Retina (tissue), 1 donor: ENCODE measurements at places on chromosomes 16 and 17.

GRCh38 chr16:82993926-82994325, 367.2 kb downstream of the CDH13 start:
- peak; percentile 13 for DNase-seq

- DNase-seq, result peak; percentile 77
Observed at GRCh38 chr16:49581630-49582298, 208.2 kb downstream of the C16orf78 start.

- DNase-seq, result no peak
Observed at GRCh38 chr16:68000450-68000849, 1.2 kb upstream of the DPEP2 start.

- DNase-seq, result no peak
Observed at GRCh38 chr17:16888413-16889087, 83.4 kb downstream of the TNFRSF13B start.

GRCh38 chr16:57373117-57373947, 1.0 kb downstream of the CX3CL1 start:
- no peak for DNase-seq

DNA sequence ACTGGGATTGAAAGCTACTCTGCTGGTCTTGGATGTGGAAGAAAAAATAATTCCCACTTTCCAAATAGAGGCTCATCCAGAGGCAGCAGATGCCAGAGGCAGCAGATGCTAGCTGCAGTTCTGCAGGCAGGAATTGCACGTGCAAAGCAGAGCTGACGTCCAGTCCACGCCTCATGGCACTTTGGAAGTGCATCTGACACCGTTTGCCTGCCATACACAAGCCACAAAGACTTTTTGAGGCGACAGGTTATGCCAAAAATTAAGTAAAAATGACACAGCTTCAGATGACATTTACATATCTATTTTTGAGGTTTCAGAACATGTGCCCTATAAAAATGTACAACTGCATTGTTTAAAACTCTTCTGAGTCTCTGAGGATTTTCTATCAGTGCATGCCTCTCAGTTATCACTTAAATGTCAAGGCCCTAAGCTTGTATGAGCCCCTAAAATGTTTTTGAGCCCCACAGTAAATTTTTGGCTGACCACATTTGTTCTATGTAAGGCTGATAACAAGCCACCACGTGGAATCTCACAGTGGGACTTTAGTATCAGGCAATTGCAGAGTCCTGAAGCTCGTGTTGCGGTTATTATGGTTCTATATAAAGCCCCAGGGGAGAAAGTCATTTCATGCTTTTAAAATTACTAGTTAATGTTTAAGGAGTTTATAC, 239.2 kb downstream of the PRKCA start:
- DNase-seq, result no peak

GRCh38 chr16:66712512-66712911, 16.0 kb upstream of the CMTM4 start:
- DNase-seq, result no peak

- DNase-seq, result no peak
Observed at GRCh38 chr17:59838052-59838916, 54.5 kb downstream of the TUBD1 start.

DNA sequence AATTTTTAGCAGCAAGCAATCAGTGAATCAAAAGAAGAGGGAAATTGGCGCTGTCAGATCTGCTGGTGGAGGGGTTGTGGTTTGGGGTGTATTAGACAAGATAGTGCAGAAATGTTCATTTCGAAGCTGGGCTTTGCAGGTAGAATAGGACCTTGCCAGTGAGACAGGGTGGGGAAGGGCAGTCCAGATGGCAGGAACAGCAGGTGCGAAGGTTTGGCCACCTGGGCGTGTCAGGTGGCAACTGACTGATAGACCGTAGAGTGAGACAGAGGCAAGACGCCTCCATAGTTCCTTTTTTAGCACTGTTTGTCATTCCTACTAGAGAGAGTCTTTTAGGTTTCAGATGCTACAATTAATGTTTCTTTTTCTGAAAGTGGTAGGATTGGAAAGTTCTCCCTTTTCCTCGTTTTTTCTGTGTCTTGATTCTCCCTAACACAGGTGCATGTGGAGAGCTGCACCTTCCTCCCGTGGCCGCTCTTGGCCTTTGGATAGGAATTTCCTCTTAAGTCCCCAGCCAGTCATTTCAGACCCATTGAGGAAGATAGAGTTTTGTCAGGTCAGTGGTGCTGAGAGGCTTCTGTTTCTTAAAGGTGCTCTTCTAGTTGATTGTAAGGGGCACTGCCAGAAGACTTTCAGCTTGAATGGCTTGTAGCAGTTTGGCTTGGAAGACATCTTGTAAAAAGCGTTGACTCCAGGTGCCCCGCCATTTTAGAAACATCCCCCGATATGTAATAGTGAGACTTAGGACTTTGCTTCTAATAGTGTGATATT, 315.6 kb downstream of the SNX29 start:
- DNase-seq, result no peak

DNA sequence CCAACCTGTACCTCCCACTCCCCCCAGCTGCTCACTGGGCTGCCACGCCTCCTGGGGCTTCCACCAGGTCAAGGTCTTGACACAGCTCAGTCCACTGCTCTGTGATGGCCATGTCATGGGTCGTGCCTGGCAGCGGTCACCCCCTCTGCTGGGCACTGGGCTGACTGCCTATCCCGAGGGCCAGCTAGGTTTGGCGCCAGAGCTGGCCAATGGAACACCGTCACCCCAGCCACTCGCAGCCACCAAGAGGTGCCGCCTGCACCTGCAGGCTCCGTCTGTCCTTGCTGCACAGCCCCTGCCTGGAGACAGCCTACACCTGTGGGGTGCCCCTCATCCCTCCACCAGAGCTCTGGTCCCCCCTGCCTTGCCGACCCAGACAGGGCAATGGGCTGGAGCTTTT, 4.5 kb upstream of the RAB40C start:
- no peak for DNase-seq

GRCh38 chr16:60246086-60246485, 1512.0 kb upstream of the GOT2 start:
- no peak for DNase-seq

- no peak for DNase-seq
Observed at GRCh38 chr17:21025451-21025850, 17.4 kb downstream of the USP22 start.

GRCh38 chr16:2152695-2153506, 2.7 kb upstream of the TRAF7 start:
- no peak for DNase-seq

GRCh38 chr17:45750779-45751440, 33.2 kb upstream of the CRHR1 start:
- DNase-seq, result no peak

DNA sequence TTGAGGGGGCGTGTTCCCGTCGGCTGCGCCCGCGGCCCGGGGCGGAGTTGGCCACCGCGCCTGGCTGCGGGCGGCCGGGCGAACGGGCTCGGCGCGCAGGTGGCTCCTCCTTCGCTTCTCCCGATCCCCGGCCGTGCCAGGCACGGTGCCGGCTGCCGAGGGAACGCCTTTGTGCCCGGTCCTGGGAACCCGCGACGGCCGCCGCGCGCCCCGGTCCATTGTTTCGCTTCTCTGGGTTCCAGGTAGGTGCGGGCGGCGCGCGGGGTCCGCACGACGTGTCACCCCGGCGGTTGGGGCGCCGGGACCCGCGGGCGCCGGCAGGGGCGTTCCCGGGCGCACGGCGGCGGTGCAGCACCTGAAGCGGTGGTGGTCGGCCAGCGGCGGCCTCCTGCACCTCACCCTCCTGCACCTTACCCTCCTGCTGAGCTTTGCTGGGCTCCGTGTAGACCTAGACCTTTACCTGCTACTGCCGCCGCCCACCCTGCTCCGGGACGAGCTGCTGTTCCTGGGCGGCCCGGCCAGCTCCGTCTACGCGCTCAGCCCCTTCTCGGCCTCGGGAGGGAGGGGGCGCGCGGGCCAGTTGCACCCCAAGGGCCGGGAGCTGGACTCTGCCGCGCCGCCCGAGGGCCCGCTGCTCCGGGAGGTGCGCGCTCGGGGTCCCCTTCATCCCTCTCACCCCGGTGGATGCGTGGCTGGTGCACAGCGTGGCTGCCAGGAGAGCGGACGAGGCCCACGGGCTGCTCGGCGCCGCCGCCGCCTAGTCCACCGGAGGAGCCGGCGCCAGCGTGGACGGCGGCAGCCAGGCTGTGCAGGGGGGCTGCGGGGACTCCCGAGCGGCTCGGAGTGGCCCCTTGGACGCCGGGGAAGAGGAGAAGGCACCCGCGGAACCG, 99.9 kb downstream of the EFCAB13 start:
- DNase-seq, result peak; percentile 67

- DNase-seq, result no peak
Observed at GRCh38 chr16:56792967-56793366, 63.0 kb downstream of the NUP93 start.

DNA sequence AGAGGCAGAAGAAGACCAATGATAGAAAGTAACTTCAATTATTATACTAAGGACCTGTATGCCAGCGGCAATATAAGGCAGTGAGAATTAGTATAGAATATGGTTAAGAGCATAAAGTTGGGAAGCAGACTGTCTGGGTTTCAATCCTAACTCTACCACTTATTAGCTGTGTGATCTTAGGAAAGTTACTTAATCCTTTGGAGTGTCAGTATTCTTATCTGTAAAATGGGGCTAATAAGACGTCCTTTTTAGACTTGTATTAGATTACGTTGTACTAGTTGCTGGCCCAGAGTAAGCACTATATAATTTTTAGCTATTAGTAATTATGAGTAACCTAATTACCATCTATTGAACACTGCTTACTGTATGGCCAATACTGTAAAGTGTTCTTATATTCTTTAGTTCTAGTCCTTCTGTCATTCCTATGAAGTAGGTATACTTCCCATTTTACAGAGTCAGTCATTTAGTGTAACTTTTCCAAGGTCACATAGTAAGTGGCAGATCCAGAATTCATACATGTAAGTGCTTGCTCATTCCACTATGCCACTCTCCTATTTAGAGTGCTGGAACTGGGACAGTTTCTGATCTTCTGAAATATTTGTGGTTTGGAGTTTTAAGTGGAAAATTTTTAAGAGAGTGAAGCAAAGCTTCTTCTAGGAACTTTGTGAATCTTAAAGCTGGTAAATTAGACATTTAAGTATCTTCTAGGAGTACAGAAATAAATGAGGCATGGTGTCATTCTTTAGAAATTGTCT, 22.5 kb downstream of the HEATR9 start:
- no peak for DNase-seq

GRCh38 chr17:57032343-57032742, 52.7 kb upstream of the AKAP1 start:
- DNase-seq, result no peak

- peak; percentile 53 for DNase-seq
Observed at GRCh38 chr16:72371307-72372086, 199.5 kb upstream of the PMFBP1 start.

- DNase-seq, result peak; percentile 79
Observed at GRCh38 chr16:19113577-19114358, at the start of gene ITPRIPL2. TSS of gene ITPRIPL2 (plus strand) at chr16:19113964. CDS start at chr16:19114462, 498 bp downstream.

GRCh38 chr17:74862108-74862901, 2.6 kb upstream of the GRIN2C start:
- DNase-seq, result peak; percentile 87

GRCh38 chr16:11175787-11176341, 80.1 kb downstream of the SOCS1 start:
- DNase-seq, result no peak

GRCh38 chr17:75874323-75875181, 3.8 kb downstream of the TRIM47 start:
- DNase-seq, result no peak
